Tibial artery (tissue), 4 donors: ENCODE measurements at places on chromosomes 3 and 15.

DNA sequence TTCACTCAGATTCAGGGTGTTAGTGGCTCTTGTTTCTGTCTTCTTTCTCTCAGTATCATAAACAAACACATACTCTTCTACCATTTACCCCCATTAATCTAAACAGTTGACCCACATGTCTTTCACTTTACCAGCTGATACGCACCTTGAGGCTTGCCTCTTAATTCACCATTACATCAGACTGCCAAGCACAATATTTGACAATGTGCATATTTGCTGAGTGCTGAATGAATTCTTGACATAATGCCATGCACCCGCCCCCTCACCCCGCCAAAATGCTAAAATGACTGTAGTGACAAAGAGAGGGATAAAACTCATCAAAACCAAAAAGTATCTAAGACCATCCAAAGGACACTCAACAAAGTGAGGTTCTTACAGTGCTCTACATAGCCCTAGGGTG, 57.4 kb downstream of the NGLY1 start:
- no peak for DNase-seq

GRCh38 chr3:113552851-113553250, 20.5 kb downstream of the SIDT1 start:
- DNase-seq: no peak

DNA sequence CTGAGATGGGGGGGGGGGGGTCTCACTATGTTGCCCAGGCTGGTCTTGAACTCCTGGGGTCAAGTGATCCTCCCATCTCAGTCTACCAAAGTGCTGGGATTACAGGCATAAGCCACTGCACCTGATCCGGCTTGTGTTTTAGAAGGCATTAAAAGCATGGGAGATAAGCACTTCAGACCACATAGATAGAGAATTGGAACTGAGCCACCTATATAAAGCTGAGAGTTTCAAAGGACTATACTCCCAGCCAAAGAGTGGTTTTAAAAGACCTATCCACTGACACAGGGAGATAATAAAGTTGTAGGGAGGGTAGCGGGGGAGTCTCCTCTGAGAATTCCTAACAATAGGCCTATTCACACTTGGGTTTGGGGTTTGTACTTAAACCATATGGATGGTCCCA, 34.8 kb downstream of the DENND4A start:
- no peak for DNase-seq

DNA sequence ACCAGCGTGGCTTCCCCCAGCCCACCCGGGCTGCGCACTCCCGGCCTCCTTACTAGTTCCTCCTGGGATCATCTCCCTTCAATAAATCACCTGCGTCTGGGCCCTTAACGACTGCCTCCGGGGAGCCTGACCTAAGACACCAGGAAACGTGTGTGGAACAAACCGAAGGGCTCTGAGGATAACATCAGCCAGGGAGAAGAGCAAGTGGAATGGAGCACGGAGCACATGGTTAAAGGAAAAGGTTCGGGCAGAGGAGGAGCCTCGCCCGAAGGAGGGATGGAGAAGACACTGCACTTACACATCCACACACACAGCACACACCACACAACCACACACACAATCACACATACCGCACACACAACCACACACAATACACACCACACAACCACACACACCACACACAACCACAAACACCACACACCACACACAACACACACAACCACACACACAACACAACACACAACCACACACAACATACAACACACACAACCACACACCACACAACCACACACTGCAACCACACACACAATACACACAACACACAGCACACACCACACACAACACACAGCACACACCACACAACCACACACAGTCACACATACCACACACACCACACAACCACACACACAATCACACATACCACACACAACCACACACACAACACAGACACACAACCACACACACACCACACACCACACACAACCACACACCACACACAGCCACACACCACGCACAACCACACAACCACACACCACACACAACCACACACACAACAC, 24.7 kb downstream of the CPN2 start:
- no peak for DNase-seq

GRCh38 chr3:180684807-180685206, 5.5 kb upstream of the CCDC39 start:
- no peak for DNase-seq

GRCh38 chr3:88267-88666, 108.3 kb upstream of the CHL1 start:
- no peak for DNase-seq

- no peak for DNase-seq
Observed at GRCh38 chr3:186141790-186142189, 32.9 kb upstream of the ETV5 start.

DNA sequence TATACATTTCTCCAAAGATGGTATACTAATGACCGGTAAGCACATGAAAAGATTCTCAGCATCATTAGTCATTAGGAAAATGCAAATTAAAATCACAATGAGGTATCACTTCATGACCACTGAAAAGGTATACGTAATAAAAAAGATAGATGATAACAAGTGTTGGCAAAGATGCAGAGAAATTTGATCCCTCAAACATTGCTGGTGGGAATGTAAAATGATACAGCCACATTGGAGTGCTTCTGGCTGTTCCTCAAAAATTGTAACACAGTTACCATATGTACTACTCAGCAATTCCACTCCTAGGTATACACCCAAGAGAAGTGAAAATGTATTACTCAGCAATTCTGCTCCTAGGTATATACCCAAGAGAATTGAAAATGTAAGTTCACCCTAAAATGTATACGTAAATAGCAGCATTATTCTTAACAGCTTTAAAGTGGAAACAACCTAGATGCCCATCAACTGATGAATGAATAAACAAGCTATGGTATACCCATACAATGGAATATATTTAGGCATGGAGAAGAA, 25.0 kb upstream of the KY start:
- DNase-seq: no peak

GRCh38 chr3:4852780-4853748, 126.2 kb upstream of the BHLHE40 start:
- DNase-seq: no peak

- no peak for DNase-seq
Observed at GRCh38 chr3:39407773-39408492, 1.4 kb downstream of the RPSA start.

DNA sequence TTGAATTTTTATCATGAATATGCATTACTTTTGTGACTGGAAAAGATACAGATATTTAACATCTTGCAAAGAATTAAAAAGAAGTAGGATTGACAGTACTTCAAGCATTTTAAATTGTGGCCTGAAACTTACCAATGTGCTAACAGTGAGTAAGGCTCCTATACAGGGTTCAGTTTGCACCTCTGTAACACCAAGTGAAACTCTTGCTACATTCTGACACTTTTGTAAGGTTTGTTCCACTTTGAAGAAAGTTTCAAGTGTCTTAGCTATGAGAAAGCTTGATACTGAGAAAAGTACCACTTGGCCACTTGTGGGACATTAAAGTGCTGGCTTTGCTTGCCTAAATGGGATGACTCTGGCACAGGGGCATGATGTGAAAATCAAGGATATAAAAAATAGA, 289.2 kb downstream of the CTNNB1 start:
- DNase-seq: no peak

DNA sequence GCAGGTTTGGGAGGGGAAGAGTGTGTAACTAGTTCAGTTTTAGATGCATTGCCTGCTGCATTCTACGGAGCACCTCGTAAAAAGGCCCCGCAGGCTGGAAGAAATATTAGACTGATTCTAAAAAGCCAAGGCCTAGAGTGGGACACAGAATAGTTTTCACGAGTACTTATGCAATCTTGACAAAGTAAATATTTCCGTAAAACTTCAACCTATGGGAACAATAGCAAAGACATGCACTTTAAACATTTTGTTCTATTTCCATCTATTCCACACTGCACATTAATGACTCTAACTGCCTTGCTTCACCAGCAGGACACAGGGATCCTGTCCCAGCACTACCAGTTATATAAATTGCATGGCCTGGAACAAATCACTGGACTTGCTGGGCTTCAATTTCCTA, 260.0 kb downstream of the FOXP1 start:
- no peak for DNase-seq

- peak; percentile 84 for DNase-seq
Observed at GRCh38 chr15:100083572-100083971, 258.2 kb downstream of the ADAMTS17 start.

DNA sequence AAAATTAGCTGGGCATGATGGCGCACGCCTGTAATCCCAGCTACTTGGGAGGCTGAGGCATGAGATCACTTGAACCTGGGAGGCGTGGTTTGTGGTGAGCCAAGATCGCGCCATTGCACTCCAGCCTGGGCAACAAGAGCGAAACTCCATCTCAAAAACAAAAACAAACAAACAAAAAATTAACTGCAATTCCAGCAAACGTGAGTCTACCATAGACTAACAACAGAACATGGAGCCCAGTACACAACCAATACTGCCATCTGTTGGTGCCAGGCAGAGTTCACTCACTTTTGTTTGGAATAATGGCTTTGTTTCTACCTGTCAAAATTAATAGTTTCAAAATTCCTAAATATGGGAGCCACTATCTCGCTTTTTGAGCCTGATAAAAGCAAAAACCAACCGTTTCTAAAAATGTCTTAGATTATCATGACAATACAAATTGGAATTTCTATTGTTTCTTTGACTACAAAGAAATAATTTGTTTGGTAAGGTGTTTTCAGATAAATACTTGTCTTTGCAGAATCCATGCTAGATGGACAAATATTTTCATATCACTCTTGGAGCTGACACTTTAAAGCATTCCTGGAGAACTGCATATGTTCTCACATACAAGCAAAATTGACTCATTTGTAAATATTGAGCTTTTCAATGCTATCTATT, 45.0 kb downstream of the GPR176 start:
- no peak for DNase-seq

DNA sequence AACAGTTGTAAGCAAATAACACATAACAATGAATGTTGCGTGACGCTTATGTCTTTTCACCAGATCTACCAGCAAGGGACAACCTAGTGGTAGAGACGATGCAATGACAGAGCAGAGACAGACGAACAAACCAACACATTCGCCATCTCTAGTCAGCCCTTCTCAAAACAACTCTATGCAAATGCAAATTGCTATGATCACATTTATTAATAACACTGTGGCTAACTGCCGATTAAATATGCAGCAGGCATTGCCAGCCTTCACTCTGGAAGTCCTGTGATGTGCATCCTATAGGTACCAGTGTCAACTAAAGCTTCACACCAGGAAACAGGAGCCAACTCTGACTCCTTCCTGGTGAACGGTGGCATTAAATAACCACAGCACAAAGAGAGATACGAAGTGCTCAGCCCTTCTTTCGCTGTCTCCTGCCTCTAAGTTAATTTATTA, 94.2 kb downstream of the FOXP1 start:
- no peak for DNase-seq
